ENCODE measurements at places on chromosomes 3 and 15. TPM values are rescaled to one million over a fixed set of nuclear protein-coding genes. Genes with fewer than 3 reads are reported as not detected.
A peak's percentile ranks its signal among the peaks of the same experiment; 100 is the strongest.

Gene RTP3
- not detected for total RNA-seq

Gene SLC51A
- 0.60 TPM for total RNA-seq

Gene IGSF10
- total RNA-seq, result 3.0 TPM

Gene EIF1B
- 327 TPM for total RNA-seq

Gene PLCB2
- 8.2 TPM for total RNA-seq

GRCh38 chr3:12227833-12228232 is 61.0 kb upstream of the PPARG start:
- DNase-seq, result no peak

- DNase-seq, result peak; percentile 62
These were observed 5.6 kb upstream of the FEM1B start for GRCh38 chr15:68271854-68272471.

- no peak for DNase-seq
These were observed 89.3 kb upstream of the IGSF10 start for GRCh38 chr3:151550025-151550618.

GRCh38 chr3:128294999-128295468 is 141.8 kb downstream of the EEFSEC start:
- DNase-seq, result no peak

- no peak for DNase-seq
These were observed 7.0 kb upstream of the CTSH start for GRCh38 chr15:78951841-78952238.

- DNase-seq, result no peak
These were observed 81.5 kb upstream of the AKAP13 start for GRCh38 chr15:85298941-85299340.

DNA sequence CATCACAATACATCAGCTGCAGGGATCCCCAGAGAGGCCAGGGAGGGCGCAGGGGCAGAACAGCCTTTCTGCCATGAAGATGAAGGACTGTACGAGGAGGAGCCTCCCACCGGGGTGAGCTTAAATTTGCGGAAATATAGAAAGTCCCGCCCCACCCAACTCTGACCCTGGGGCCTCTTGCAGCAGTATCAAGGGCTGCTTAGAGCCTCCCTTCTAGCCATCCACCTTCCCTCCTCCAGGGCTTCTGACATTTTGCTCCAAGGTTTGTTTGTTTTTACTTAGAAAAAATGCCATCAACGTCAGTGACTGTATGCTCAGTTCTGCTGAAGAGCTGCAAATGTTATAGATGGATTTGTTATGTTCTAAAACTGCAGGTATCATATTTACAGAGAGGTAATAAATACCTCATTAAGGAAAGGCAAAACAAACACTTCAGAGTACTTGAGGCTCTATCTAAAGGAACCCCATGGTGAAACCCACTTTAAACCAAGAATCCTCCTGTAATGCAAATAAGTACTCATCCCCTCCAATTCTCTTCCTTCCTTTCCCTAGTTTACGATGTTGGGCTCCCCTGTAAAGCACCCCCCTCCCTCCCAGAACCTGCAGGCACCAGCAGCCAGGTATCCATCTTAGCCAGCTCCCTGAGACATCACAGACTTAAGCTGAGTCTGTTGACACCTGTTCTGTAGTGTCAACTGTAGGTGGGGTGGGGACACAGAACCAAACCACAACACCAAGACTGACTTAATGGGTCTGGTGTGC is 30.5 kb downstream of the RFTN1 start:
- DNase-seq, result no peak

All from Right ventricle myocardium inferior (tissue), 1 donor.